Activated naive CD8-positive, alpha-beta T cell treated with anti-CD3 and anti-CD28 coated beads, Interleukin-2, amount 10 ng/mL, durations not matched to agents 7 days and 5 days (primary cell): ENCODE measurements at places on chromosomes 2 and 18.

DNA sequence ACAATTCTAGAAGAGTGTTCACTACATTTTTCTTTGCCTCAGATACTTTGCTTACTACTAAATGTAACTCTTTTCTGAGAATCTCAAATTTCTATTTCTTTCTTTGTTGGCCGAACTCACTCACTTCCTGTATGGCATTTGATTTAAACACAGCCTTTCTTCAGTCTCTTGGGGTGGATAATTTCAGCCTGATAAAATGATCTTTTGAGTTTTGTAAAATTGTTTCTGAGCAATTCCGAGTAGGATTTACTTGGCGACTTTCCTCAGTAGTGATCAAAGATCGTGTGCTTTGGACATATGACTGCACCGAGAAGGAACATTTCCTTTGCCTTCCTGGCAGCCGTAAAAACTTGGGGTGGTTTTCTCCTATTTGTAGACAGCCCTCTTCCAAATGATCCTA lies 127.4 kb downstream of the DCDC2C start:
- no peak for DNase-seq

GRCh38 chr2:215020283-215020682 lies 118.1 kb downstream of the ABCA12 start:
- DNase-seq: no peak

GRCh38 chr2:44579115-44579836 lies 217.5 kb downstream of the CAMKMT start:
- DNase-seq: no peak

DNA sequence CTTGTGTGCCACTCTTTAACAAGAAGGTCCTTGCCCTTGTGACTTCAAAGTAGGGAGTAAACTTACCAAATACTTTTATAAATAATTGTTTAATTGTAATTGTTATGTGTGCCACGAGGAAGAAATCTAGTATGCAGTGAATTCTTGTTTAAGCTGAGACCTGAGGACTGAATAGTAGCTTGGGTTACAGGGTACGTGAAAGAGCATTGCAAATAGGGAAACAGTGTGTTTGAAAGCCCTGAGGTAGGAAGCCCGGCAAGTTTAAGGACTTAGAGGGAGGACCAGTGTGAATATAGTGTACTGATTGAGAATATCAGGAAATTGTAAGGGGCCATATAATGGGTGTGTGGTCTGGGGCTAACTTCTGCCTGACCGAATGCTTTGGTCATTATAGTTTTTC lies 26.2 kb downstream of the PHLPP1 start:
- no peak for DNase-seq

- no peak for DNase-seq
Observed at GRCh38 chr18:79385326-79385707, 10.4 kb upstream of the NFATC1 start.
